ENCODE measurements at places on chromosomes 2 and 18.

DNA sequence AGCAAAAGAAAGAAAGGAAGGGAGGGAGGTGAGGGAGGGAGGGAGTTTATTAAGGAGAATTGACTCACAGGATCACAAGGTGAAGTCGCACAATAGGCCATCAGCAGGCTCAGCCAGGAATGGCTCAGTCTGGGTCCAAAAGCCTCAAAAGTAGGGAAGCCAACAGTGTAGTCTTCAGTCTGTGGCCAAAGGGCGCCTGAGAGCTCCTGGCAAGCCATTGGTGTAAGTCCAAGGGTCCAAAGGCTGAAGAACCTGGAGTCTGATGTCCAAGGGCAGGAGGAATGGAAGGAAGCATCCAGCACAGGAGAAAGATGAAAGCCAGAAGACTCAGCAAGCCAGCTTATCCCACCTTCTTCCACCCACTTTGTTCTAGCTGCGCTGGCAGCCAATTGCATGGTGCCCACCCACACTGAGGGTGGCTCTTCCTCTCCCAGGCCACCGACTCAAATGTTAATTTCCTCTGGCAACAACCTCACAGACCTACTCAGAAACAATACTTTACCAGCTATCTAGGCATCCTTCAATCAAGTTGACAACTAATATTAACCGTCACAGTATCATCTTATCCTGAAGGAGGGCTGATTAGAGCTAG is 5.8 kb upstream of the ACAA2 start:
- DNase-seq: no peak

GRCh38 chr18:42052122-42052708 is 97.2 kb downstream of the PIK3C3 start:
- no peak for DNase-seq

DNA sequence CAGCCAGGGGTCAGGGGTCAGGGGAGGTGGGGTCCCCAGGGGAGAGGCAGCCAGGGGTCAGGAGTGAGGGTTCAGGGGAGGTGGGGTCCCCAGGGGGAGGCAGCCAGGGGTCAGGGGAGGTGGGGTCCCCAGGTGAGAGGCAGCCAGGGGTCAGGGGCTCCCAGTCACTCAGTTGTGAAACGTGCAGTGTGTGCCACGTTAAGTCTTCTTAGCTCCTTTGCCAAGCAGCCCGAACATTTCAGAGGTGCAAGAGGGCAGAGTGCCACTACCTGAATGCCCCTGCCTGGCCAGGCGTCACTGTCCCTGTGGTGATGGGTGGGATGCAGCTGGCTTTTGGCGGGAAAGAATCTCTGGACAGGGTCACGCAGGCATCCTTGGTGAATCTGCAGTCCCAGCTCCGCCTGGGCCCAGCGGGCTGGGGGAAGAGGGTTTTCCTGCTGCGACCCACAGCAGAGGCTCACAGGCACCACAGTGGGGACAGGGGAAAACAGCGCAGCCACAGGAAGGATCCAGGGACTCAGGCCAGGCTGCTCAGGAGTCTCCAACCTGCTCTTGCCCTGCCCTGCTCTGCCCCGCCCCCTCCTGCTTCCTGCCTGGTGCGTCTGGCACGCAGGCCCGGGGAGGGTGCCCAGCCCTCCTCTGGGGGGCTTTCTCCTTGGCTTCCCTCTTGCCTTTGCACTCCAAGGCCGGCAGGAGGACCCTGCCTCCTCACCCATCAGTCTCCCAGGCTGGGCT is 188.3 kb downstream of the TWIST2 start:
- DNase-seq: no peak

GRCh38 chr18:11323359-11323819 is 174.0 kb upstream of the PIEZO2 start:
- DNase-seq: no peak

GRCh38 chr18:55732227-55733106 is 144.5 kb upstream of the TCF4 start:
- DNase-seq: no peak
